ENCODE measurements at places on chromosomes 5 and 9.

GRCh38 chr5:28027851-28028250 lies 989.5 kb upstream of the CDH9 start:
- DNase-seq, result no peak

DNA sequence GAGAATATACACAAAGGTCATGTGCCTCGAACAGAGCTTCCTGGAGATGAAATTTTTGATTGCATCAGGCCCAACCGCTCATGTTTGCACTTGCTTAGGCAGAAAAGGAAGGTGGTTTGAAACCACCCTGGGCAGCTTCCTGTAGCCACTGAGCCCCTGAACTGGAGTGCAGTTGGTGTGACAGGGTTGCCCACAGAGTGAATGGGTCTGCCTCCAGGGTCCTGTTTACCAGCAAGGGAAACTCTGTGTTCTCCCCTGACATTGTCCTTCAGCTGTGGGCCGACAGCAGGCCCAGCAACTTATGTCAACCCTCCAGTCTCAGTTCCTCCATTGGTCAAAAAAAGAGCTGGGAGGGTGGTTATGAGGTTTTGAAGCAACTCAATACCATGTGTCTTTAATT lies 289.6 kb downstream of the KIF4B start:
- no peak for DNase-seq

GRCh38 chr9:90086101-90086511 lies 481.3 kb downstream of the GADD45G start:
- no peak for DNase-seq

DNA sequence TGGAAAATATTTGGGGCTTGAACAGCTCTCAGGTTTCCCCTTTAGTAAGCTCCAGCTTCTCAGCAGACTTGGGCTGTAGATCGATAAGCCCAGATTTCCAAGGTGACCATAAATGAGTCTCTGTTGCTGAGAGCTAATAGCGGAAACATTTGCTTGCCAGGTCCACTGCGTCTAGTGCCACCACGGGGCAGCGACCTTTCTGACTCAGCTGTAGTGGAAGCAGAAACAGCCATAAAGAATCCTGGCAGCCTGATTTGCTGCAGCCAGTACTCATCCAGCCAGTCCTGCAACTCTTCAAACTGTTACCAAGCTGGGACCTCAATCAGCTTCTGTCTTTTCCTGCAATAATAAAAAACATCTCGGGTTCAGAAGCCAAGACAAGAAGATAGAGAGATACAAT lies 241.7 kb downstream of the DOCK8 start:
- DNase-seq, result no peak

DNA sequence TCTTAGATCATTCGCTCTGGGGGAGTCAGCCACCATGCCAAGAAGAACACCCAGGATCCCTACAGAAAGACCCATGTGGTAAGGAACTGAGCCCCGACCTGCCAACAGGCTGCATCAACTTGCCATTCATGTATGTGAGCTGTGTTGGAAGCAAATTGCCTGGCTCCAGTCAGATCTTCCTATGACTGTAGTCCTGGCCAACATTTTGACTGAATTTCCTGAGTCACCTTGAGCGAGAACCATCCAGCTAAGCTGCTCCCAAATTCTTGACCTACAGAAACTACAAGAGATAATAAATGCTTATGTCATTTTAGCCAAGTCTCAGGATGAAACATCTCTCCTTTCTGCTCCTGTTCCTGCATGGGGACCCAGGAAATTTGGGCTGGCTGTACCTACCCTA lies 40.0 kb upstream of the SLC44A1 start:
- no peak for DNase-seq

GRCh38 chr9:35552376-35552775 lies 52.7 kb upstream of the TESK1 start:
- no peak for DNase-seq

DNA sequence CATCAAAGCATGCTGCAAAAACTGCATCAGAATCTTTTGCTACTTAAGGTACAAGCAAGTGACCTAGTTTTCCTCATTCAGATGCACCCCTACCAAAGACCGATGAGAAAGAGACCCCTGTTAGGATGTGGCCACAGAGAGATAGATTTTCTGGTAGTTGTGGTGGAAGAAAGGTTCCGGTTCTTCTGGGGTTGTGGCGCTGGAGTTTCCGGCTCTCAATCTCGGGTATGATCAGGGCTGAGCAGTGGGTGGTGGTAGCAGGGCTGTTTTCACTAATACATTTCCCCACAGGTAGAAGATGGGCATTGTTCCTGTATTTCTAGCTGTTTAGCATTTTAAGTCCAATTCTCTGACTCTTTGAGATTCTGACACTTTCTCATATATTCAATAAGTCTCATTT lies 58.4 kb downstream of the PCSK1 start:
- DNase-seq, result no peak

DNA sequence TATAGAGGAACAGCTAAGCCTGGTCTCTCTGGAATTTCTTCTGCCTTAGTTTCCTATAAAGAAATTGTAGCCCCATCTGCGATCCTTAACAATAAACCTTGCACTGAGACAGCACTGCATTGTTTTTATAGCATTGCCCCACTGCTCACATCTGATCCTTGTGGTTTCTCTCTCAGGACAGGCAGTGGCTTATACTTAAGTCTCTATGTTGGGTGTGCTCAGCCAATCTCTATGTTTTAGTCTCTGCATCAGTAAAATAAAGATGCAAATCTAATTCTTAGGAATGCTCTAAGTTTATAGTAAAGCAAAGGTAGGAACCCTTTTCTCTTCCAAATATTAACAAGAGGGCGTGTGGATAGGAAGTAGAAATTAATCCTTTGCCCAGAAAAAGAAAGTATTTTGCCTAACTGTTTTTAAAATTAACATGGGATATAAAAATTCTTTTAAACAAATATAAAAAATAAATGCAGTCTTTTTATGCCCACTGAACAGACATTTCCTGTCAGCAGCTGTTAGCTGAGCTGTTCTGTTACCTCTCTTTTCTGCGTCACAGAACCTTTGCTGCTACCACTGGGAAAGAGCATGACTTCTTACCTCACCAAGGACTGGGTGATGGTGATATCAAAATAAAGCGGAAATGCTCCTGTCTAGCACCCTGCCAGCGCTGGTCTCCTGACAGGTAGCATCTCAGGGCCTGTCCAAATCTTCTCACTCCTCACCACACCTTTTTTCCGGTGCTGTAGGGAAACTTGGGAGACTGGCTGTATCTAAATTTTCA lies 29.5 kb downstream of the MRPS27 start:
- DNase-seq, result no peak

GRCh38 chr9:98709968-98710965 lies 1.5 kb upstream of the GABBR2 start:
- no peak for DNase-seq

GRCh38 chr5:154197801-154198491 lies 7.4 kb downstream of the GALNT10 start:
- DNase-seq, result no peak

DNA sequence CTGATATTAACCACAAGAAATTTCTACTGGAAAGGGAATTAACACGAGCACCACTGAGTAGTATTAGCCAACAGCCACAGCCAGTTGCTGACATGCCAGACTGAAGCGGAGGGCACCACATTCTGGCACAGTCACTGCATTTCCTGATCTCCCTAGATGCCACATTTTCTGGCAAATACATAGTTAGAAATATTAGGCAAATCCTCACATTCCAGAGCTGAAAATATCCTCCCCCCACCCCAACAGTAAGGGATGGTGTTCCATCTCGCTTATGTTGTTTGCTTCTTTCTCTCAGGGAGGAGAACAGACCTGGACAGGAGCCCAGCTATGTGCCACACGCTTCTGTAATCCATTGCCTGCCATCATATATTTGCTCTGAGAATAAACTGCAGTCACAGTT lies 32.8 kb upstream of the MCTP1 start:
- DNase-seq, result no peak

DNA sequence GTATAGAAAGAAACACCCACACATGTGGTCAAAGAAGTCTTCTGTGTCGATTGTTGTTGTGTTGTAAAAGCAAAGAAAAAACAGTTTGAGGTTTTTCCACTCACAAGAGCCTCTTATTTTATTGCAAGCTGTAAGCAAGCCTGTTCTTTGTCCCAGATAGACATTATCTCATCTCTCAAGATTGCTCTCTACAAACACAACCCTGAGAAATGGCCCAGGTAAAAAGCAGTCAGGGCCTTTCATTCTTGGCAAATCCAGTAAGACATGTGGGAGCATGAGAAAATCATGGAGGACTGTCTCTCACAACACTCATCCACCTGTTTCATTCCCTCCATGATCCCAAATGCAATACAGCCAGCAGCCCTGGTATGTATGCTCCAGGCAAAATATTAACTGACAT lies 286.6 kb upstream of the POU5F2 start:
- DNase-seq, result no peak

- DNase-seq, result no peak
These were observed 45.1 kb downstream of the GLRX start for GRCh38 chr5:95777441-95777840.

DNA sequence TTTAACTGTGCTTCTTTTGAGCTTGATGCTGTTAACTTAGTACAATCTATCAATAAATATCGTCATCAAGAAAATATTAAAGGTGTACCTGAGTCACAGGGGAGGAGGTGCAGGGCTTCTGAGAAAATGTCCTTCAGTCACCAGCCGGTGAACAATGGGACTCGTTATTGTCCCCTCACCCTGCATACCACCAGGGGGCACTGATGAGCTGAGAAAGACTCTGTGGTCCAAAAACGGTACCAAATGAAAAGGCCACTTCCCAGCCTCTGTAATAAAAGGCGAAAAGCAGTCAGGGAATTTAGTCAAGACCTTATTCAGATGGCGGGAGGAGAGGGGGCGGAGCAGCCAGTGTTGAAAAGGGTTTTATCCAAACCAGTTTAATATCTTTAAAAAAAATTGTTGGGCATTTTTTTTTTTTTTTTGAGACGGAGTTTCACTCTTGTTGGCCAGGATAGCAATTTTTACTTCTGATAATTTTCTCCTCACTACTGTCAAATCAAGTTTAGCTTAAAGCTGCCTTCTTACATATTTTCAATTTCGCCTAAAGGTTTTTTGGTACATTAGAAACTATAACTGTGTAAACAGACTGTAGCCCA lies 271.9 kb upstream of the ADAMTS16 start:
- peak; percentile 76 for DNase-seq

- DNase-seq, result no peak
These were observed 436.4 kb downstream of the ACTL7B start for GRCh38 chr9:108419379-108419778.

DNA sequence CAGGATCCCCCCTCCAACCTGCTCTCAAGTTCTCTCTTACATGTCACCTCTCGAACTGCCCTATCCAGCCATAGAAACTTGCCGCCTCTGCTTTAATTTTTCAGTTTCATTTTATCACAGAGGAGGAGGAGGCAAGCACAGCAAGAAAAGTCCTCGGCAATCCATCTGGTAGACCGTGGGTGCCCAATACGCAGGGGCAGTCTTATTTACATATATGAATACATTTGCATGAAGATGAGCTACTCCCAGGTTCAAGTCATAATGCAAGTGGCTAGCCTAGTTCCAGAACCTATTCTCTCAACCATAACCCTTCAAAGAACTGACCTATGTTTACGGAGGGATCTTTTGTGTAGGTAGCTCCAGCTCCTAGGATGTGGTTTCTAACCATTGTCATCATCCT lies 223.2 kb upstream of the PANK3 start:
- DNase-seq, result no peak

- no peak for DNase-seq
These were observed 26.2 kb upstream of the SNX18 start for GRCh38 chr5:54491326-54491725.

Data from frontal cortex (tissue), 4 donors.